Activated CD4-positive, alpha-beta T cell treated with anti-CD3 and anti-CD28 coated beads, Interleukin-10, Interleukin-2, amounts not matched to agents 100 ng/mL and 50 ng/mL, durations not matched to agents 16 hours and 8 hours (primary cell): ENCODE measurements at places on chromosomes 6 and 20.

GRCh38 chr6:129667621-129668020 is 42.4 kb downstream of the ARHGAP18 start:
- DNase-seq, result no peak

DNA sequence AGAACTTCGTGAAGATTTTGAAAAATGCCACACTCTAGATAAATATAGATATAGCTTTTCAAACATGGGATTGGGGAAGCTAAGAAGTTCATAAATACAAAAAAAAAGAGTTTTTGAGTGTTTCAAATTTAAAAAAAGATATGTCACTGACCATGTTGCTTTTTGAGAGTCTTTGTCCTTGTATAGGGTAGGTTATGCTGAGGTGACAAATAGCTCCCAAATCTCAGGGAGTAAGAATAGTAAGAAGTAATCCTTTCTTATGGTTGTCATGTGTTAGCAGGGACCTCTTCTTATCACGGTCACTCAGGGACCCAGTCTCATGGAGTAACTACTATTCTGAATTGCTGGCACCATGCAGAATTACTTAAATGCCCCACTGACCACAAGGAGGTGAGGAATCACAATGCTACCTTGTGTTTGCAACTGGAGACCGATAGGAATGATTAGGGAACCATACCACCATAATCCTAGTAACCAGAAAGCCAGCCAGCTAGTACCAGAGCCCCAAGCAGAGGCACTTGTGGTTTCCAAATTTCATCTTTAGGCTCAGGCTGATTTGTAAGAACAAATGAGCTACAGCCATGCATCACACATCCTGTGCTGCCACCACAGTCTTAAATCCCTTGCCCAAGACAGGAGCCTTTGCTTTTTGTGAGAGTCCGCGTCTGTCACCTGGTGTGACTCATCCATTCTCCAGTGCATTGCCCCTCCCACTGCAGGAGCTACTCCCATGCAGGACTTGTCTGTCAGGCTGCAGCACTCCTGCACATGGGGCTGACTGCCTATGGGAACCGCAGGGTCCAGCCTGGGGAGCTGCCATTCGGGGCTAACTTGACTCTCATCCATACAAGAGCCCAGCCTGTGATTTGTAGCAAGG is 42.4 kb upstream of the ADGRF4 start:
- DNase-seq, result peak; percentile 71

GRCh38 chr6:34239500-34239825 is 2.8 kb downstream of the HMGA1 start:
- DNase-seq, result no peak

DNA sequence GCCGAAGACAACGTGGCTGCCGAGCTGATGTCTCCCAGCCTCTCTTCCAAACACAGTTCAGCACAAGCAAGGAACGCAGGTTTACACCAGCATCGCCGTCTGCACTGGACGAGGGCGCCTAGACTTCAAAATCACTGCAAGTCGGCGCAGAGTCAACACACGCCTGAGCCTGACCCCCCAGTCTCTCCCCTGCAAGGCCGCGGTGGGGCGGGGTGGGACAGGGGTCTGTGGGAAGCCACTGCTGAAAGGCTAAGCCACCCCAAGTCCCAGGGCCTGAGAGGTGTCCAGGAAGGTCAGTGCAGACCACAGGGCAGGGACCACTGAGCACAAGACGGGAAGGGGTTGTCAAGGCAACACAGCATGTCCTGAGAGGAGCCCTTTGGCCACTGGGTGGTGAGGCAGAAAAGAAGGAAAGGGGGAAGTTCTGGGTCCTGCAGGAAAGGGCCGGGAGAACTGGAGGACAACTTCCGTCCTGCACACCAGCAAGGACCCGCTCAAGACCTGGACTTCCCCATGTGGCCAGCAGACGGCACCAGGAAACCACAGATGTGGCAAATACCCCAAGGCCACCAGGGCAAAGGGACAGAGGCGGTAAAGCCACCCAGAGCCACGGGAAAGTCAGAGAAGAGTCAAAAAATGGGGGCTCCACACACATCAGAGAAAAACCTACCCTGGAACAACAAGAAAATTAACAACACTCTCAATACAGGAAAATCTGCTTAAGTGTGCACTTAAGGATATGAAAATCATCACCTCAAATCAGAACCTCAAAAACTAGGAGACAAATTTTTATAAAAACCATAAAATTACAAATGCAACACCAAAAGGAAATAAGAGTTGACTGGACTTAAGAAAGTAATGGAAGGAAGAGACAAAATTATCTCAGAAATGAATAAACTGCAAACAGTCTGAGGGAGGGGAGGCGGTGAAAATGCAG is 84.8 kb downstream of the TAF4 start:
- DNase-seq, result no peak

DNA sequence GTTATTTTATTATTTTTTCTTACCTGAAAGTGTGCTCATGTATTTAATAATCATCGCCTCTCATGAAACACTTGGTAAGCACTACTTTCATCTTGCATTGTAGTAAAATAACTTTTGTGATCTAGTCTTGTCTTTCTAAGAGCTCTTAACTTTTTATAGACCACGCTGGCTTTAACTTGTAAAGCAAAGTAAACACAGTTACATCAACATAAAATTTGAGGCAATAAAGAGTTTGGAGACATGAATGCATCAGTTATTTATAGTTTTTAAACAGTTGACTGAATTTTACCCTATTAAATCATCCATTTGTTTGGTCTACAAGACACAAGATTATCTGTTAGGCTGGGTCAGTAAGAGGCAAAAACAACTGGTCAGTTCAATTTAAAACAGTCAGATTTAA is 218.5 kb upstream of the KCNQ5 start:
- no peak for DNase-seq

GRCh38 chr20:11271920-11272594 is 598.3 kb upstream of the JAG1 start:
- DNase-seq, result no peak
